ENCODE measurements at places on chromosomes 7 and 10.

GRCh38 chr10:66684581-66684980 lies 241.3 kb upstream of the LRRTM3 start:
- no peak for DNase-seq

- DNase-seq: no peak
These were observed 52.2 kb downstream of the ERCC6 start for GRCh38 chr10:49486738-49487137.

DNA sequence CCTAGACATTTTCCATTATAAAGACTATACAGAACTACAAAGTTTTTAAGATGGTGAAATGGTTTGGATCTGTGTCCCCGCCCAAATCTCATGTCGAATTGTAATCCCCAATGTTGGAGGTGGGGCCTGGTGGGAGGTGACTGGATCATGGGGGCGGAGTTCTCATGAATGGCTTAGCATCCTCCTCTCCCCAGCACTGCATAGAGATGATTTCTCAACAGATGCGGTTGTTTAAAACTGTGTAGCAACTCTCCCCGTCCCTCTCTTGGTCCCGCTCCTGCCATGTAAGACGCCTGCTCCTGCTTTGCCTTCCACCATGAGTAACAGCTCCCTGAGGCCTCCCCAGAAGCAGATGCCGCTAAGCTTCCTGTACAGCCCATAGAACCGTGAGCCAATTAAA lies 1.6 kb downstream of the FAM133B start:
- DNase-seq: peak; percentile 66

DNA sequence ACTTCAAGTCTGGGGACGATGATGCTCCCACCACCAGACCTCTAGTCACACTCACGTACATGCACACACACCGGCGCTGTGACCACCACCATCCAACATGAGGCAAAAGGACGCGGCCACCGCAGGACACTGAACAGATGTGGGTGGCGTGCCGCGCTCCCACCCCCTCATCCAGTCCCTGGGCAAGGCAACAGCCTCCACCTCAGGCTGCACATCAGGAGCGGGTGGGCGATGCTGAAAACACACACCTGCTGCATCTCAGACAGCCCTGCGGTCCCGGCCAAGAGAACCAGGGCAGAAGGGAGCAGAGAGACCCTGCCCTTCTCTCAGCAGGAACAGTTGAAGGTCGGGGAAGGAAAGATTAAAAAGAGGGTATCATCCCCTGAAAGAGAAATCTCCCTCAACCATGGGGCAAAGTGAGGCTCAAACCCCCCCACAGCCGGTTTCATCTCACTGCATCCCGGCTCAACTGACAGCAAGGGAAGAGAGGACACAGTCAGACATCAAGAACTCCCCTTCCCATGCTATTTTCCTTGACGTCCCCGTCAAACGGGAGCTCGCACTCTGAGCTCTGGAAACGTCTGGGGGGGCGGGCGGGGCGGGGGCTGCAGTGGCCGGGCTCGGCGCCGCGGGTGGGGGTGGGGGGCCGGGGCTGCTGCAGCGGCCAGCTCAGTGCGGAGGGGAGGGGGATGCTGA lies 1.1 kb downstream of the CAMK2G start:
- DNase-seq: no peak

DNA sequence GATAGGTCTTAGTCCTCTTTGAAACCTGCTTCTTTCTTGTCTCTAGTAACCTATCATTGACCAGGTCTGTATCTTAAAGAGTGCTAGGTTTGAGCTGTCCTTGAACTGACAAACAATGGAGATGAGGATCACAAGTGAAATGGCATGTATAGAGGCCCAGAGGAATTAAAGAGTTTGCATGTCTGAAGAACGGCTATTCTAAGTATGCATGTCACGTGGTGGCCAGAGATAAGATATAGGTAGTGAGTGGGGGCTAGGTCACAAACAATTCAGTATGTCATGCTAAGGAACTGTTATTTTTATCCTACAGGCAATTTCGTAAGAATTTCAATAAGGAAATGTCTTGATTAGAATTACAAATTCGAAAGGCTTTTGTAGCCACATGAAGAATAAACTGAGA lies 95.3 kb downstream of the SUGCT start:
- DNase-seq: no peak

GRCh38 chr10:17713758-17714157 lies 38.2 kb upstream of the TMEM236 start:
- no peak for DNase-seq

DNA sequence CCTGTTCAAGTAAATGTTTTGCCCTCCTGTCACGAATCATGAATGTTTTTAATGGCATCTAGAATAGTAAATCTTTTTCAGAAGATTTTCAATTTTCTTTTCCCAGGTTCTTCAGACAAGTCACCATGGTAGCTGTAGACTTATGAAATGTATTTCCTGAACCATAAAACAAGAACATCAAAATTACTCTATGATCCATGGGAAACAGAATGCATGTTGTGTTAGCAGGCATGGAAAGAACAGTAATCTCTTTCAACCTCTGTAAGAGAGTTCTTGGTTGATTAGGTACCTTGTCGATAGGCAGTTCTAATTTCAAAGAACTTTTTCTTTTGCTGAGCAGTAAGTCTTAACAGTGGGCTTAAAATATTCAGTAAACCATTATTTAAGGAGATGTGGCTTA lies 17.6 kb downstream of the AKR1C1 start:
- DNase-seq: no peak

- DNase-seq: no peak
These were observed 52.4 kb upstream of the GTF2IRD1 start for GRCh38 chr7:74401137-74401859.

DNA sequence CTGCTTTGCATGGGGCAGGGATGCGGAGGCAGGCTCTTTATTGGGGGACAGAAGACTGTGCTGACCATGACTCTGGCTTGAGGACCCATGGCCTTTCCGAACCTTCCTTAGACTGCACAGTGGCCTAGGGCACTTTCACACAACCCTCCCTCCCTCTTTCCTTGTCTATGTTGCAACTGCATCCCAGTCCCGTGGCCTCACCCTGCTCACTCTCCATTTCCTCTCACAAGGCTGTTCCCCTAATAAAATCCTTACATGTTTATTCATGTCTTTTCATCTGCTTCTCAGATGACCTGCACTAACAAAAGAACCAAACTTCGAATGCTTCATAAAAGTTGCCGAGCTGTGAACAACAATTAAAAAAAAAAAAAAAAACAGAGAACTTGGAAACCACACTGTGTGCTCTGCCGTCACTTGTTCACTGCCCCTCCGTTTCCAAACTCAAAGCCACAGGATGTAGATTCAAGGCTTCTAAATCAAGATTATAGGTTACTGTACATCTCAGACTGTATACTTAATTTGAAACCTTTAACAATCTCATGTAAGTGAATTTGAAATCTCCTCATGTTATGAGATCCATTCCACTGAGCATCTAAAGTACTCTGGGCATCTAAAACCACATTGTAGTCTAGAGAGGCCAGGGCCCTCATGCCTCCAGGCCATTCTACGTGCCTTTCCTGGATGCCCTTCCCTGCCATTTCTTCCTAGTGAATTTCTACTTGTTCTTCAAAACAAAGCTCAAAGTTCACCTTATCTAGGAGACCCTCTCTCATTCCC lies 265.9 kb downstream of the SNX13 start:
- DNase-seq: no peak

GRCh38 chr7:68967598-68967997 lies 630.7 kb upstream of the AUTS2 start:
- DNase-seq: no peak

DNA sequence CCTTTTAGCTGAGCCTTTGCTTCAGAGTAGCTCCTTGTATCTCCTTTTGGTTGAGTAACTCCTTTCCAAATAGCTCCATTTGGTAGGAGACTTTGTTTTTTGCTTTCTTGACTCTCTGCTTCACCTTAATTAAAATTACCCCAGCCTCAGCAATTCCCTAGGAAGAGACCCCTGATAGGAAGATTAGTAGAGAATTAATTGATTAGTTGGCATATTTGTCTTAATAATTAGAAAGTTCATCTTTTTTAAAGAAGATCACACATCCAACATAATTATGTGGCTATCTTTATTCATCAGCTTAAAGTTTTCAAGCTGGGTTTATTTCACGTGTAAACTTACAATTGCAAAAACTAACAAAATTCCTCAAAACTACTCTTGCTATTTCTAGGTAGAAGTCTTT lies 119.1 kb downstream of the LRRN3 start:
- no peak for DNase-seq

GRCh38 chr10:71258046-71258445 lies 45.7 kb downstream of the UNC5B start:
- DNase-seq: no peak

- no peak for DNase-seq
These were observed 172.2 kb downstream of the SLIT1 start for GRCh38 chr10:97013568-97013967.
